Progenitor cell of endocrine pancreas (in vitro differentiated cells): ENCODE measurements at places on chromosomes 5 and 9. TPM values are rescaled to one million over a fixed set of nuclear protein-coding genes. Genes with fewer than 3 reads are reported as not detected.

- peaks cover 37% of the 10 kb centered on the region for H3K4me1 ChIP-seq
- no peak overlapping the region for H3K4me3 ChIP-seq
- peaks cover 5% of the 10 kb centered on the region for H3K36me3 ChIP-seq
- no peak for DNase-seq
- H3K27me3 ChIP-seq: no peaks in the 10 kb centered on the region
These were observed 7.3 kb downstream of the SH3RF2 start for GRCh38 chr5:145943674-145944121.

DNA sequence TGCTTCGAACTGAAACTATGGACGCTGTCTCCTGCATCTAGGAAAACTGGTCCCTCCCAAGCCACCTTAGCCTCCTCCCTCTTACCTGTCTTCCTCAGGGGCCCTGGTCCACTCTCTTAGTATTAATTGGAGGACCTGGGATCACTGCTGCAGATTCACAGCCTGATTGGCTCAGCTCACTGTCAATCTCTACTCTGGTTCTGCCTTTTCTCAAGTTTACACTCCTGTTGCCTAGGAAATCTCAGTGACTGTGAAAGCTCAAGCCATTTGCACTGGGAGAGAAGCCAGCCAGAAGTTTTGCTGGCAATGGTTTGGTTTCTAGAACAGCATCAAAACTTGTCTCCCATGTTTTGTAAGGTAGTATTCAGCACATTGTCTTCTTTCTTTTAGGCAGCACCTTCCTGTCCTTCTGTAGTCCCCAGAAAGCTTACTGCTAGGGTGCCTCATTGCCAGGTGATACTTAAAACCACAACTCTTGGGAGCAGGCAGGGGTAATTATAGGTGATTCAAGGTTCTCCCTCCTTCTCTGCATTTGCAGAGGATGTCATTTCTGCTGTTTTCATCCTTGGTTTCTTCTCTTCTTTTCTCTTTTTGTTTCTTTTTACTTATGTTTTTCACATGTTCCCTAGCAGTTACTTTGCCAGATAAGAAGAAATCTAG lies at the start of gene CAPSL:
Gene CAPSL, minus strand, starts transcription at position 55 of the 660 bp plus-strand sequence. CDS start 17,502 bp downstream, outside the sequence.
- no peaks in the 10 kb centered on the region for H3K36me3 ChIP-seq
- H3K4me3 ChIP-seq: peak within 1 kb of the TSS; percentile 32
- DNase-seq: peak; percentile 68
- no peak within 1 kb of the TSS for H3K27ac ChIP-seq

- no peaks in the 10 kb centered on the region for H3K36me3 ChIP-seq
- no peaks in the 10 kb centered on the region for H3K4me1 ChIP-seq
- no peaks in the 10 kb centered on the region for H3K27me3 ChIP-seq
- no peak for DNase-seq
These were observed 613.0 kb upstream of the CCNG1 start for GRCh38 chr5:162824360-162824759.

DNA sequence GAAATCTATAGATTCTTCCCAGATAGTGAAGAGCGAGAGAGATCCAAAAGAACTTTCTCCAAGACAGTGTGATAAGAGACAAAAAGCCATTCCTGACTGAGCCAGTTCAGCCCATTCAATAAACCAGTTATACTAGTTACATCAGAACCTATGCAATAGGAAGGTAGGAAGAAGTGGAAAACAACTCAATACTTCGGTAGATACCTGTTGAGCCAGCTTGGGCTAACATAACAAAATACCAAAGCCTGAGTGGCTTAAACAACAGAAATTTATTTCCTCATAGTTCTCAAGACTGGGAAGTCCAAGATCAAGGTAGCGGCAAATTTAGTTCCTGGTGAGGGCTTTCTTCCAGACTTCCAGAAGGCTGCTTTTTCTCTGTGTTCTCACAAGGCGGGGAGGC lies 214.5 kb upstream of the GRAMD2B start:
- no peak overlapping the region for H3K4me3 ChIP-seq
- DNase-seq: no peak
- no peaks in the 10 kb centered on the region for H3K27me3 ChIP-seq

GRCh38 chr9:92133949-92134604 lies 18.9 kb upstream of the SPTLC1 start:
- no peaks in the 10 kb centered on the region for H3K4me1 ChIP-seq
- peak overlapping the region; percentile 51 for H3K4me3 ChIP-seq
- peaks cover 20% of the 10 kb centered on the region for H3K27me3 ChIP-seq
- H3K36me3 ChIP-seq: no peaks in the 10 kb centered on the region
- no peak overlapping the region for H3K27ac ChIP-seq
- DNase-seq: peak; percentile 79

- no peak overlapping the region for H3K27ac ChIP-seq
- DNase-seq: no peak
- no peaks in the 10 kb centered on the region for H3K36me3 ChIP-seq
- H3K27me3 ChIP-seq: no peaks in the 10 kb centered on the region
These were observed 93.3 kb upstream of the MAP1B start for GRCh38 chr5:72013766-72014624.

- no peak for DNase-seq
- H3K4me1 ChIP-seq: peaks cover 10% of the 10 kb centered on the region
- peaks cover 7% of the 10 kb centered on the region for H3K36me3 ChIP-seq
- H3K27me3 ChIP-seq: no peaks in the 10 kb centered on the region
- H3K27ac ChIP-seq: no peak overlapping the region
These were observed 100.1 kb upstream of the DHFR start for GRCh38 chr5:80754900-80755299.

DNA sequence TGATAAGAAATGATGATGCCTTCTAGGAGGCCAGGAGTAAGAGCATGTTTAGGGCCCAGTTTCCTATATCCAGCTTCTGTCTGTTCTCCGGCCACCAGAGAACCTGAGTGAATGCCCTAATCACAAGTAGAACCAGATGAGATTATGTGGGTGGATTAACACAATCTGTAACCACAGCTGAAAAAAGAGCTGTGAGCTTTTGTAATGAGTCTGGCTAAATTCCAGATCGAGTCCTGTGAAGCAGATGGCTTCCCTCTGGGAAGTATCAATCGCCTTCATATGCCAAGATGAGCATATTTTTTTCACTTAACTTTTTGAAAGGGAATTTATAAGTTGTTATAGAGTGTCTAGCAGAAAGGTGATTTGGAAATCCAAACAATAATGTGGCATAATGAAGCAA lies 99.8 kb downstream of the NNT start:
- H3K4me1 ChIP-seq: no peaks in the 10 kb centered on the region
- H3K4me3 ChIP-seq: no peak overlapping the region
- H3K36me3 ChIP-seq: peaks cover 8% of the 10 kb centered on the region
- DNase-seq: no peak

DNA sequence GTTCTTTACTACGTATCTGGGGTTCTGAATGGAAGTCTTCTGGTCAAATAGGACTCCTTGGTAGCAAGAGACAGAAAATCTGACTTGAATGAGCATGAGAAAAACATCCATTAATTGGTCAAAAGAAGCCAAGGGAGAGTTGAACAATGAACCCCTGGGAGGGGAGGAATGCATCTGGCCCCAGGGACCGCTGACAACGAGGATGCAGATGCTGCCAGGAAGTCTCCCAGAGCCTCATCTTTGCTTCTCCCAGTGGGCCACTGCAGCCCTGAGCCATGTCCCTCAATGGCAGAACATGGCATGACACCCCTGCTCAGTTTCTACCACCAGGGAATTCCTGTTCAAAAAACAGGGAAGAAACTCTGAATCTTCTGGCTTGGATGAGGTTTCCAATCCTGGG lies 50.5 kb upstream of the ICE1 start:
- H3K27me3 ChIP-seq: peaks cover 6% of the 10 kb centered on the region
- H3K4me3 ChIP-seq: no peak overlapping the region
- peaks cover 3% of the 10 kb centered on the region for H3K4me1 ChIP-seq

The ADAMTS2 gene
- 2.1 and 2.5 TPM in 2 replicates for total RNA-seq

The PHPT1 gene
- 168 and 169 TPM in 2 replicates for total RNA-seq

The C5orf52 gene
- not detected in 2 replicates for total RNA-seq
